ENCODE measurements at places on chromosomes 3 and 15.

DNA sequence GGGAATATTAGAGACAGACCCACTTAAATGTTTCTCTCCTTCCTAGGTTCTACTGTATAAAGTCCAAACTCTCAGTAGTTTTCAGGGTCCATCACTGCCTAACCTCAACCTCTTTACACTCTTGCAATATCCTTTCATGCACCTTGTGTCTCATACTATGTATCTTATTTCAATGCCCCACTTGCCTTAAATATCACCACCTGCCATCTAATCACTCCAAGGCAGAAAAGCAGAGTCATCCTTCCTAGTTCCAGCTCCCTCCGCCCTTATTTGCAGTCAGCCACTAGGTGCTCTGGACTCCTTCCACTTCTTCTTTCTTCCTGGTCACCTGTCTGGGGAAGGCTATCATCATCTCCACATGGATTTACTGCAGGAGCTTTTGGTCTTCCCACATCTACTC, 322.0 kb downstream of the MFSD1 start:
- DNase-seq = no peak

- no peak for DNase-seq
Observed at GRCh38 chr15:35834866-35835265, 288.9 kb upstream of the DPH6 start.

- DNase-seq = no peak
Observed at GRCh38 chr3:133037436-133037835, 755 bp upstream of the TMEM108 start.

DNA sequence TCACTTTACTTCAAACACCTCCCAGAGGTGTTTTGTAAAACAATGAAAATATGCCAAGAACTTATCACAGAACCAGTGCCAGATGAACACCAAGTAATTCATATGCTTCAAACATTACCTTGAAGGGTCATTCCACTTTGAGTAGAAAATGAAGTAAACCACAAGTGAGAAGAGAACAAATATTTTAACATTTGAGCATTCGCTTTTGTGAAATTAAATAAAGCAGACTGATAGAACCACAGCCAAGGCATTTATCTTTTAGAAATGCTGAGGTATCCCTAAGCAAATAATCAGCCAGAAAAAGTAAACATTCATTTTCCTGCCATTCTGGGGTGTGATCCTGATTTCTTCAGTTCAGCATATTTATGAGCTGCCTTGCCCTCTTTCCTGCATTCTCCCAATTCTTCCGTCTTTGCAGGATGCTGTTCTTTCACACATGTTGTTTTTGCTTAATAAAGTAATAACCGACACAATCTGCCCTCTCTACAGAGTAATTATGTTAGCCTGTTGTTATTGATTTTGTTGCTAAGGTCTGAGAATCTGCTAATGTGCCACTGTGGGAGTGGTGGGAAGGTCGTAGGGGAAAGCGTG, 235.6 kb upstream of the TGFBR2 start:
- peak; percentile 50 for DNase-seq

DNA sequence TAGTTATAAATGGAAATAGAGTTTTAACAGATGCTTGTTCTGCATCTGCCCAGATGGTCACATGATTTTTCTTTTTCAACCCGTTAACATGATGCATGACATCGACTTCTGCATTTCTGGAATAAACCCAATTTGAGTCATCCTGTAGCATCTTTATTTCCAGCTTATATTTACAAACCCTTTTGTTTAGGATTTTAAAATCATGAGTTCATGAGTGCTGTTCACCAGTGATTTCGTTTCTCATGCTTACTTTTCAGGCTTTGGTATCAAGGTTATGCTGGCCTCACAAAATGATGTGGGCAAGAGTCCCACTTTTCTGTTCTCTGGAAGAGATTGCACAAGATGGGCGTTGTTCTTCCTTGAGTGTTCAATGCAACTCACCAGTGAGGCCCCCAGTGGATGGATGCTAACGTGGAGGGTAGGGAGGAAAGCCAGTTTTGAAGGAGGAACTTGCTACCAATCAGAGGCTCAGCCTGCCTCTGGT, 5.2 kb downstream of the HRH1 start:
- DNase-seq = peak; percentile 71

- DNase-seq = no peak
Observed at GRCh38 chr3:42028474-42028873, 62.7 kb upstream of the TRAK1 start.

DNA sequence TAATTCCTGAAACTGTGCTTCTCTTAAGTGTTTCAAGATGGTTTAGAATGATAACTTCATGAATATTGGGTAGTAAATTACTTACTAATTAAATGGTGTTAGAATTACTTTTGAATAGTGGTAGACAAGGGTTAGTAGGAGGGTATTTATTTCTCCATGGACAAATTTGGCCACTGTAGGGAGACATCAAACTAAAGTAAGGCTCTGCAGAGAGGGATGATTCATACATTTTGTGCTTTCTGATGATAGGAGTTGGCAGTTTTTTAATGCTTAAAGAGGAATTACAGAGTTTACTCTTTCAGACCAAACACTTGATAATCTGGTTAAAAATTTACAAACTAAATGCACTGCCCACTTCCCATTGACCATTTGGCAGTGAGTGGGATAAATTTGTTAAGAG, 127.6 kb downstream of the NAALADL2 start:
- DNase-seq = no peak

DNA sequence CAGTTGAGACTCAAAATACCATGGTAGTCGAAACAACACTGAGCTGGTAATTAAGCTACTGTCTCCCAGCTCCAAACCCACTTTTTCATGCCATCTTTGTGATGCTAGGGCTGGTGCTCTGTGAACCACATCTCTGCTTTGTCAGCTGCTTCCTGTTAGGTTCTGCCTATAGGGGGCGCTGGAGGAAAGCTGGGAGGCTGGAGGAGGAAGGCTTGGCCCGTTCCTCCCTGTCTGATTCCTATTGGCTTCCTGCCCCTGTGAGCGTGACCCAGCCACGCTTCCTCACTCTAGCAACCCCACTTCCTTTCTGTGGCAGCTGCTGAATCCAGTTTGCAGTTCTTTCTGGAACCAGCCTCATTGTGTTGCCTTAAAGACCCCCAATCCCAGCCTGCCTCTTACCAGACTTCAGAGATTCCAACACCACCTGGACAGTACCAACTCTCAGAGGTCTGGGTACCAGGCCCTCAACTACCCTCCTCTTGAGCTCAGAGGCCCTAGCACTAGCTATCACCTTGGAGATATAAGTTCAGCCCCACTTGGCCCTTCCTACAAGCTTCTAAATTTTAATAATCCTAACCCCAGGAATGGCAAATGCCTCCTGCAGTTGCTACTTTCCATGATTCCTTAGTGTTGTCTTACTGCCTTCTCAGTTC, 120.9 kb downstream of the ERC2 start:
- DNase-seq = no peak

- no peak for DNase-seq
Observed at GRCh38 chr3:47042231-47042791, 62.8 kb downstream of the NBEAL2 start.

DNA sequence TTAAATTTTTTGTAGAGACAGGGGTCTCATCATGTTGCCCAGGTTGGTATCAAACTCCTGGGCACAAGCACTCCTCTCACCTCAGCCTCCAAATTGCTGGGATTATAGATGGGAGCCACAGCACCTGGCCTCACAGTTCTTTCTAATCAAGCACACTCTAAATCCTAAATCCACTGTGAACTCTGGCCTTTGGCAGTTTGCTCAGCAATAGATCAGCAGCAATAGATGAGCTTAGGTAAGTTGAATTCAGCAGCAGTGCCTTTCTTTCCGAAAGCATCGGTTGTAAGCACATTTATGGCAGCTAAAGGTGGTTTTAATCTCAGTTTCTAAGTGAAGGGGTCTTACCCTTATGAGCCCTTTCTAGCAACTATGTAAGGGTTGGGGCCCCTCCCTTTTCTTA, 16.6 kb downstream of the PDHB start:
- DNase-seq = no peak

DNA sequence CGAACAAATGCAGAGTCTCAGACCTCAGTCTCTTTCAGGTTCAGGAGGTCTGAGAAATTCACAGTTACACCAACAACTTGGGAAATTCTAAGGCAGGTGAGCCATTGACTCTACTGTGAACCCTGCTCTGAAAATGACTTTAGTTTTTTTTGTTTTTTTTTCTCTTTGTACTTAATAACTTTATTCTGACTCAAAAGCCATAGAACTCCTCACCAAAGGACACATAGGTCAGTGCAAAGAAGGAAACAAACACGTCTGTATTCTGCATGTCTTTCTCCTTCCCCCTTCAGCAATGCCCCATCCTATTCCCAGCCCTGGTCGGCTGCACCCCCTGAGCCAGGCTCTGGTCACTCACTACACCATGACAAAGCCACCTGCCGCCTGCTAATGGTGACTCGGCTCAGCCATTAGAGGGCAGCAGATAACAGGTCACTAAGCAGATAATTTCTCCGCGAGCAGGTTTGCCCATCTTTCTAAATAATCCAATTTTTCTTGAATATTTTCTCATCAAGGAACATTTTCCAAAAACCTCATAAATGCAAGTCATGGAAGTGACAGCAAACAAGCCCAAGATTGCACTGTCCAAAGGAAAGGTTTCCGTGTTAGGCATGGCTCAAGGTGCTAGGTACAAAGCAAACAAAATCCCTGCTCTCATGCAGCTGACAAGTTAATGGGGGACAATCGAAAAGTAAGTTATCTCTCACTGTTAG, 37.7 kb downstream of the TM4SF4 start:
- DNase-seq = no peak

- DNase-seq = no peak
Observed at GRCh38 chr3:13474776-13475303, 5.3 kb upstream of the HDAC11 start.

GRCh38 chr15:76206325-76206976, 104.8 kb downstream of the ETFA start:
- DNase-seq = no peak

DNA sequence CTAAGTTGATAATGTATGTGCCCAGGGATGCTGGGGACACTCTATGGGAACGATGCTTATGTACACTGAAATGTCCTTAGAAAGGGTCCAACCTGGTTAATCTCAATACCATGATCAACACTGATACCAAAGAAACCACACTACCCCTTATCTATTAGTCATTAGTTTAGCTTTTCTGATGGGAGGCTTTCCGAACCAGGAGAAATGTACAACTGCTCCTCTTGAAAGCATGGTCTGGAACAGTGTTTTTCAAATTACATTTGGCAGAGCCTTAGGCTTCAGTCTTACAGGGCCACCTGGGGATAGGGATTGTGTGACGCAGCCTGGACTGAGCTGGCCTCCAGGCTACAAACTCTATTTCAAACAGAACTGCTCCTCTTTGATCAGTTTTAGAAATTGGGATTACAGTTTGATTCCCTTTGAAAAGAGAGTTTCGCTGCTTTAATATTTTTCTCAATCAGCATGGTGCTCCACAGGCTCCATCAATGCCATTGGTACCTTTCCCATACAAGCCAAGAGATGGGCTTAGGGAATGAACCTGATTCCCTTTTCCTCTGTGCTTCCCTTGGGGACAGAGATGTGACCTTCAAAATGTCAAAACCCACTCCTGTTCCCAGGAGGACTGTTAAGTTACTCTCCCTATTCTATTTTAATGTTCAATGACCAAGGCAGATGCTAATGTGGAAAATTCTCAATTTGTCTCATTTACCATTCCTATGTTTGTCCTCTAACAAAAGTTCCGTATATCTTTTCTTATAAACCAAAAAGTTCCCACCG, 296.0 kb upstream of the ADAMTS9 start:
- DNase-seq = no peak

- no peak for DNase-seq
Observed at GRCh38 chr3:20336572-20336971, 150.6 kb upstream of the SGO1 start.

DNA sequence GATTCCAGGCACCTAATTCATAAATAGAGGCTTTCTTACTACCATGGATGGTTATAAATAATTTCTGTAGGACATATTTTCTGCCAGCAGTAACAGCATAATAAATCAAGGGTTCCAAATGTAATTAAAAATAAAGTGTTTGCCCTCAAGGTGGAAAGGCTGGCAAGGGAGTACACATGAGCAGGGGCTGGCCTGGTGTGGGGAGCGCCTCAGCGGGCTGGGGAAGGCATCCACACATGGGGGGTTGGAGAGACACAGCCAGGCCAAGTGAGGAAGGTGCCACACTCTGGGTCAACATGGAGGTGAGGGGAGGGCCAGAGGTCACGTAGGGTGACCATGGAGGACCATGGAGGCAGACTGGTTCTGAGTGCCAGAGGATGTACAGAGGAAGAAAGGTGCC, 65.8 kb upstream of the OCA2 start:
- DNase-seq = no peak

DNA sequence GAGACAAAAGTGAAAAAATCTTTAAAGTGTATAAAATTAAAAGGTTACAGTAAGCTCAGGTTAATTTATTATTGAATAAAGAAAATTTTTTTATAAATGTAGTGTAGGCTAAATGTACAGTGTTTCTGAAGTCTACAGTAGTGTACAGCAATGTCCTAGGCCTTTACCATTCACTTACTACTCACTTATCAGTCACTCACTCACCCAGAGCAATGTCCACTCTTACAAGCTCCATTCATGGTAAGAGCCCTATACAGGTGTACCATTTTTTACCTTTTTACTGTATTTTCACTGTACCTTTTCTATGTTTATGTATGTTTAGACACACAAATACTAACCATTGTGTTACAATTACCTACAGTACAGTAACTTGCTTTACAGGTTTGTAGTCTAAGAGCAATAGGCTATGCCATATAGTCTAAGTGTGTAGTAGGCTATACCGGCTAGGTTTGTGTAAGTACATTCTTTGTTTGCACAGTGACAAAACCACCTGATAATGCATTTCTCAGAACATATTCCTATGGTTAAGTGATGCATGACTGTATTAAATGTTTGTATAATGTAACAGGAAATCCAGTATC, 38.1 kb upstream of the NECTIN3 start:
- DNase-seq = no peak

DNA sequence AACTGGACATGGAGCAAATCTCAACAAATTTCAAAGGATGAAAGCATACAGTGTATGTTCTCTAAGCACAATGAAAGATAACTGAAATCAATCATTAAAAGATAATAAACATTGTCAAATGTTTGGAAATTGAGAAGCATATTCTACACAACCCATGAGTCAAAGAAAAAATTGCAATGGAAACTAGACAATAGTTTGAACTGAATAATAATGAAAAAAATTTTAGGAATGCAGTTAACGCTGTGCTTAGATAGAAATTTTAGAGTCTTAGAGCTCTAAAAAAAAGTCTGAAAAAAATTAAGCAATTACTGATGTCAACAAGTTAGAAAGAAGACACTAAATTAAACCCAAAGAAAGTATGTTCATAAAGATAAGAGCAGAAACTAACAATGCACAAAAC, 15.5 kb downstream of the RABL3 start:
- no peak for DNase-seq
